ENCODE measurements at places on chromosomes 5 and 9.

- DNase-seq: no peak
Measured at GRCh38 chr9:133600739-133601138, 8.4 kb downstream of the FAM163B start.

- DNase-seq: peak; percentile 76
Measured at GRCh38 chr5:138354926-138355378, 2.5 kb downstream of the KDM3B start.

DNA sequence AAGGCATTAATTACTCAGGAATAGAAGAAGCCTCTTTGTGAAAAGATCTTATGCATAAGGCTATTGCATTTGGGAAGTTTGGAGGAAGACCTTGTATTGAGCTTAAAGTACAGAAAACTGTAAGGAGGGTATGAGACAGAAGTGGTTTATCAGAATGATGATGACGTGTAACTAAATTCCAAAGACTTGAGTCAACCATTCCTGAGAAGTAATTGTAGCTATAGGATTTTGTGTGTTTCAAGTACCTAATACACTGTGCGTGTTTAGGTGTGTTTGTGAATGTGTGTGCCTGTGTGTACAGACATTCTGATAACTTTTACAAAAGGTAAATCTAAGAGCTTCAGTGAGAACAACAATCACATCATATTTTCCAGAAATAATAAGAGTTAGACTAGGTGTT lies 46.5 kb upstream of the IRX2 start:
- DNase-seq: no peak

GRCh38 chr5:36552651-36553393 lies 53.6 kb upstream of the SLC1A3 start:
- DNase-seq: peak; percentile 82

DNA sequence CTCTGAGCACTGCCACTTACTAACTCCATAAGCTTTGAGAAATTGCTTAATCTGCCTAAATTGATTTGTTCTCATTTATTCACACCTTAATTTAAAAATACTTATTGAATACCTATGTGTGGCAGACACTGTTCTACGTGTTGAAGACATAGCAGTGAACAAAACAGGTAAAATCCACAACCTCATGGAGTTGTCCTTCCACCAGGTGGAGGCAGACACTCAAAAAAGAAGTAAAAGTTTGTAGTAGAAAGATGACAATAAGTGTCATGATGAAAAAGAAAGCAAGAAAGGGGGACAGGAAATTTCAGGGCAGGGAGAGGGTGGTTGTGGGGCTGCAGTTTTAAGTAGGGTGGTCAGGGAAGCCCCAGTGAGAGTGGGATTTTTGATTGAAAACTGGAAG lies 94.9 kb downstream of the SREK1 start:
- DNase-seq: no peak

DNA sequence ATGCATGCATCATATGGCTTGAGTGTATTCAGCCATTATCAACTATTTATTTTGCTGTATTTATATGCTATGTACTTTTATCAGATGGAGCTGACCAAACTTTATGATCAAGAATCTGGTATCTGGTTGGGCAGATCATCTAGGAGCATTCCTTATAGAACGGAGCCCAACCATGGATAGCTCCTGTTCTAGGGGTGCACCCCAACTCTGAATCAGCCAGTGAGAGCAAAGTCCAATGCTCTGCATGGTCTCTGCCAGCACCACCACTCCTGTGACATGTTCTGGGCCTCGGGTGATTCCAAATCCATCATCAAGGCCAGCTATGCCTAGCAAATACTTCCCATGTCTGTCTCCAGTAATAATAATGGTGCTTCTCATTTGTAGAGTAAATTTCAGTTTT lies 517.5 kb downstream of the AGTPBP1 start:
- DNase-seq: no peak

All from myocyte (in vitro differentiated cells).